ENCODE measurements at places on chromosomes 12 and 14.

DNA sequence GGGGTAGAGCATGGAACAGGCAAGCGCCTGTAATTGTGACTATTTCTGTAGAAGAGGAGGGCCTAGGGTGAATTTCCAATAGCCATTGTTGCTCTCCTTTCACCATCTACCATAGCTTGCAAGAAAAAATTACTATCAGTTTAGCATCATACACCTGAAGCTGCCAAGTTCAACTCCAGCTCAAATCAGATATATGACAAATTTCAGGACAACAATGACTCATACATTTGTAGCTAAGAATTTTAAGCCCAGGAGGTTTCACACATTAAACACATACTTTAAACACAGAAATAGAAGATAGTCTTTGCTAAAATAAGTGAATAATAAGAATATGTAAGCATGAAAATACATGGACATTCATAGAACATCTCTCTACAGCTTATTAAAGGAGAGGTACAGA lies 17.6 kb upstream of the G2E3 start:
- DNase-seq, result no peak

- no peak for DNase-seq
These were observed 21.8 kb downstream of the SENP1 start for GRCh38 chr12:48084066-48084465.

DNA sequence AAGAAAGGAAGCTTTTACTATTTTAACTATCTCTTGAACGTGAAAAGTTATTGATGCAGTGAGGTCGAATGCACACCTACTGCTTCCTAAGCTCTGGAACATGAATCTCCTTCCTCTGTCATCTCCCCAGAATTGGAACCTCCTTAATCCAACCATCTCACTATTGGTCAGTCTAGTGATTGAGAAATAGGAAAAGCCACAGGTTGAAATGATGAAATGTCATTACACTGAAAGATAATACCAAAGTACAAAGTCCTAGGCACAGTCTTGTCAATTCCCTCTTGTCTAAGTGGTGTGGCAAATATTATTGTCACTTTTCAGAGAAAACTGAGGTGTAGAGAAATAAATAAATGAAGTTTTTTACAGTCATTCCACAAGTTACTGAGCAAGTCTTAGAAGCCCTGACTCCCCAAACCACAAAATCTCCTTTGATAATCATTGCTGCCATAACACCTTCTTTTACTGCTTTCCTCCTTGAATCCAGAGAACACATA lies 19.5 kb upstream of the HIGD1C start:
- DNase-seq, result no peak

DNA sequence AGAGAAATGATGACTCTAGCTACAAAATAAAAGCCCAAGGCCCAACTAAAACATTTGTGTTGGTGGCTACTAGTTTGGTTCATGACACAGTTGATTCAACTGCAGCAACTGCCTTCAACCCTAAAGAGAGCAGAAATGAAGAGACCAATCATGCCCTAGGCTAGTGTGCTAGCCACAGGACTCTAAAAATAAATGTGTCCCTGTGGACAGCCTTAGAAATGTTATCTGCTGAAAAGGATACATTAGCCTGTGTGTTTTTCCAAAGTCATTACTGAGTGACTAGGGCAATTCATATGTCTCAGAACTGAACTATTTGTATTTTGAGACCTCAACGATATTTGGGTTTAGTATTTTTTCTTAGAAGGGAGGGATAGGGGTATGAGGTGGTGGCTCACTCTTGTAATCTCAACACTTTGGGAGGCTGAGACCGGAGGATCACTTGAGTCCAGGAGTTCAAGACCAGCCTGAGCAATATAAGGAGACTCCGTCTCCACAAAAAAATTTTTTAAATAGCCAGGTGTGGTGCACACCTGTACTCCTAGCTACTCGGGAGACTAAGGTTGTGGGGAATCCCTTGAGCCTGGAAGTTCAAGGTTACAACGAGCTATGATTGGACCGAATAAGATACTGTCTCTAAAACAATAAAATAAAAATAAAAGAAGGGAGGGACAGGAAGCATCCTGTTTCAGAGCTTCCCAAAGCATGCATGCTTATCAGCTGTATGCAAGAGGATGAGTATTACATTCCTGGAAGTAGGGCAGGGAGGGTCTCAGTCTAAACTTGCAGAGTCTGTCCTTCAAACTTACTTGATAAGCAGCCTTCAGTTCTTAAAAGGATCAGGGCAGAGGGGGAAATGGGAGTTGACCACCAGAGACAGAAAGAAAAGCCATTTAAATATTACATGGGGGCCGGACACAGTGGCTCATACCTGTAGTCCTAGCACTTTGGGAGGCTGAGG lies 29.6 kb upstream of the NAP1L1 start:
- DNase-seq, result no peak

- DNase-seq, result no peak
These were observed 37.1 kb downstream of the TMEM30B start for GRCh38 chr14:61244009-61244408.

- DNase-seq, result no peak
These were observed 60.3 kb upstream of the GALNT9 start for GRCh38 chr12:132389526-132390286.

GRCh38 chr12:12663644-12664294 lies 32.2 kb downstream of the GPR19 start:
- DNase-seq, result no peak

- DNase-seq, result no peak
These were observed 196.1 kb upstream of the ALG10B start for GRCh38 chr12:38120438-38120837.

DNA sequence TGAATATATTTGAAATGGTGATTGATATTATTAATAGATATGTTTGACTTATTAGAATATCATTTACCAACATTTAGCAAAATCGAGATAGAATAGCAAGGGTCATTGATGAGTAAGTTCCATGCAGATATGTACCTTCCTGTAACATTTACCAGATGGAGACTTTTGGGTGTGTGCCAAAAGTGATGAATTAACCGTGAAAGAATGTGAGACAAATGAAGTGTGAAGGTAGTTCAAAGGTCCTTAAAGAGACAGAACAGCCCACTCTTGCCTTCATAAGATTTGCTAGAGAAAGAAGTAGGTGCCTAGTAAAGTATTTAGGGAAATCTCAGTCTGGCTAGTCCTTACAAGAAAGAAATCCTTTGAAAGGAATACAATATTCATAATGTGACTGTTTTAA lies 45.5 kb downstream of the FGD4 start:
- DNase-seq, result no peak

DNA sequence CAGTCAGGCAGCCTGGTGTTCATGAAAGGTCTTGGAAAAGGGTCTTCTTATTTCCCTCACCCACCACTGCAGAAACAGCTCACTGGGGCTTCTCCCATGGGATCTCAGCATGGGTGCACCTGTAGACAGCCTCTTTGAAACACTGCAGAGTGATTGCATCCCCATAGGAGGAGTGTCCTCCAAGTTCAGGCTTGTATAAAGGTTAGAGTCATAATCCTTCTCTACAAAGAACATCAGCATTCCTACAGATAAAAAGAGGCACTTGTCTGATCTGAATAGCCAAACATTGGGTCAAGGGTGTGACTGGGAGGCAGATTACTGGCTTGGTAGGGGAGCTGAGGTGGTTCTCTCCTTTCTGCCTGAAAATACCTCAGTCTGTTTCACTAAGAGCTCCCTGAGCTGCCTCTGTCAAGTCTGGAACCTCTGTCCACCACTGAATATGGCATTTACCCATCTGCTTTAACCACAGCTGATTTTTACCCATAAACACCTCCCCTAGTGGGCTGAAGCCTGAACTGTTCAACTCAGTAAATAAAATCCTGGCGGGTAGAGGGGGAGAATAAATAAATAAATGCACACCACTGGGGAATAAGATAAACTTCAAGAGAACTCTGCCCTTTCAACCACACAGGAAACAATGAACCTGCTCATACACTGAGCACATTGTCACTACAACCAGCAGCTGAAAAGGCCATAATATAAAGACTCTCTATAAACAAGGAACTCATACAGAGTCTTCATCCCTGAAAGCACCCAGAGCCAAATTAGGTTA lies 120.7 kb upstream of the SCAF11 start:
- no peak for DNase-seq

DNA sequence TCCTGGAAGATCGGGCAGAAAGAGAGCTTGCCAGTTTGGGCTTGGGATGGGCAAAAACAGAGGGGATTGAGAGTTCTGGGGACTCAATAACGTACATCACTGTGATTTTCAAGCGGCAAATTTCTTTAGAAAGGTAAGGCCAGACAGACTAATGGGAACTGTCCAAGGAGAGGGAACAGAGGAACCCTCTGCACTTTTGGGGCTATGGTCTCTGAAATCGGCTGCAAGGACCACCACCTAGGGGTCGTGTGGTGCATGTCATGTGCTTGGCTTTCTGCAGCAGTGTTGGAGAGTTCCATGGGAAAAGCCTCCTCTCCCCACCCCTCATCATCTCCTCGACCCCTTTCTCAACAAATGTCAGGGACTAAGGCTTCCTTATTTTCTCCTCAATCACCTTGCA lies 79.6 kb downstream of the PPM1A start:
- DNase-seq, result no peak

DNA sequence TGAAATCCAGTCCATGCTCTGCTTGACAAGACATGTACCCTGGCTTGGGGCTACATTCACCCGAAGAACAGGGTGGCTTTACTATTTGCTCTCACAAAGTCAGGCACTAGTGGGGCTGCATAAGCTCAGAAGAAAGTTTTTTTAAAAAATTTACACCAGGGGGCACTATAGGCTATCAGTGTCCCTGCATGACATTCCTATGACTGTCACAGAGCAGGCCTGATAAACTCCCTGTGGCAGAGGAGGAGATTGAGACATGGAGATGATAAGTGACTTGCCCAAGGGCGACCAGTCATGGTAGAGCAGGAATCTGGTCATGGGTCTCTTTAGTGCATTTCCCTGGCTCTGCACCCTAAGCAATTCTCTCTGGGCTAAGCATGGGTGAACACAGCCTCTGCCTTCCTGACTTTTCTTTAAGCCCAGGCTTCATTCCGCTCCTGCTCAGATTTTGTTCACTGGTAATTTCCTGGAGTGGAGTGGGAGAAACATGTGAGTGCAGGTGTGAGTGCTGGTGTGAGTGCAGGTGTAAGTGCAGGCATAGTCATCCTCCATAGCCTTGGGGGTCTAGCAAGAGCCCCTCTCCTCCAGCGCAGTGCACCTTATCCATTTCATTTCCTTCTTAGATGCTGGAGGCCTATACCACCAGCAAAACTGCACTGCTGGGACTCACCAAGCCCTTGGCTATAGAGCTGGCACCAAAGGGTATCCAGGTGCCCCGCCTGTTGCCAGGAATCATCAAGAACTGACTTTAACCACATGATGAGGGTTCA lies 91.6 kb downstream of the DHRS2 start:
- DNase-seq, result no peak

DNA sequence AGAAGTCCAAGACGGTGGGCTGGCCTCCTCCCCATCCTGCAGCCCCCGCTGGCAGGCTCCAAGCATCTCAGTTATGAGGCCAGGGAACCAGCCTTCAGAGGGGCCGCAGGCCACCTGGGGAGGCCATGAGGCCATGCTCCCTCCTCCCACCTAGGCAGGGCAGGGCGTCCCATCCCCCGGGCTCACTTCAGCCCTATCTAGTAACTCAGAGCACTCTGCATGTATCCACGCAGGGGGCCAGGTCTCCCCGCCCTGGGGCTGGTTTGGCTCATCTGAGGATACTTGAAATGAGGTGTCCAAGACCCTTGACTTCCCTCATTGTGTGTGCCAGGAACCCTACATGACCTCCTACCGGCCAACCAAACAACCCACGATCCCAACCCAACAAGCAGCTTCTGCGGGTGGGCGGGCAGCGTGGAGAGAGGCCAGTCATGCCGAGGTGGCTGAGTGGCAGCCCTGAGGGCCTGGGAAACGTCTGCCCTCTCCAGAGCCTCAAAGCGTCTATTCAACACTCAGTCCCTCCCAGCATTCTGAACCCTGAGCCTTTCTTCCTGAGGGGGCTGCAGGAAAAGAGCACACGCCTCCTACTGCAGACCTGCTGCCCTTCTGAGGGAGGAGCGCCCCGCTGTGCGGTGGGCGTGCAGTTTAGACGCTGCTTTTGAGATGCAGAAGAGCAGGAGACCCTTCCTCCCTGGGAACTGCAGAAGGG lies 16.8 kb downstream of the ISCA2 start:
- no peak for DNase-seq

- DNase-seq, result no peak
These were observed 154.8 kb downstream of the TMX1 start for GRCh38 chr14:51394804-51395203.

DNA sequence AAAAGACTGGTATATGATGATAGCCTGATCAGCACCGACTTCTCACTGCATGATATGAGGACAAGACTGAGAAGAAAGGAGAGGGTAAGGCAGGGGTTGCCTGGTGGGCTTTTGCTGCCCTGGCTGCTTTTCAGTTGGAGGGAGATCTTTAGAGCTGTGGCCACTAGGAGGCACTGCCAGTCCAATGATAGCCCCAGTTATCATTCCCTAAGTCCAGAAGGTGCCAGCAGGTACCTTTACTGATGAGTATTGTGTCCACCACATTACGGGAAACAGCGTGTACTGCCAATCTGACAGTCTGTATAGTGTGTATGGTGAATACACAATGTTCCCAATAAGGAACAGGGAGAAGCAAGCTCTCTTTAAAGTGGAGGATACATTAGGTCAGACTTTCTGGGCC lies 55.8 kb upstream of the CCDC175 start:
- DNase-seq, result no peak

DNA sequence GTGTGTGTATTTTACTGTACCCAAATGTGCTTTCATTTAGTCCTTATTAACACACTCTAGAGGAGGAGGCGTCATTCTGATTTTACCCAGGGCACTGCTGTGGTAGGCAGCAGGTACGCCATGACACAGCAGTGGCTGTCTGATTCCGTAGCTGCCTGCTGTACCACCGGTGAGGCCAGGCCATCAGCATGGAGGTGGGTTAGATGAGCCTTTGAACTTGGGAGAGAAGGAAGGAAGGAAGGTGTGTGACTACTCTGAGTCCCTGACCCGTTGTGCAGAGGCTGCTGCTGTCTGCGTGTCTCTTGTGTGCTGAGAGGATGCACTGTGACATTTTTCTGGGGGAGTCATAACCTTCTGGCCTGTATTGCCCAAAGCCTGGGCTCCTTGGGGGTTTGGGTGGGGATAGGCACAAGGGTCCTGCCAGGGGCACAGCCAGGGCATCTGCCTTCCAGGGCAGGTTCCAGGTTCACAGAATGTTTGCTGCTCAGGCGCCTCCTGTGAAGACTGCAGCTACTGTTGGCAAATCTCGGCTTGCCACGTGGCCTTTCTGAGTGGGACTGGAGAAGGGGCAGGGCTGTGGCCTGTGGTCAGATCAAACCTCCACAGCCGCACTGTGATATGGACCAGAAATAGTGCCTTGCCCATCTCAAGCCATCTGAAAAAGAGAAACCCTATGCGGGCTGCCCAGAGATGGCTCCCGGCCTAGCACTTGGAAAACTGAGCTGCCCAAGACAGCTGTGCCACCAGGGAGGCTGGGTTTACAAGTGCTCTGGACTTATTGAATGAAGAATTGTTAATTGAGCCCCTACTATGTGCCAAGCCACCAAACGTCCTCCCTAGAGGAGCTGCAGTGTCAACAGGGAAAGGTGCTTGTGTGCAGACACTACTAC lies 47.1 kb downstream of the MLXIP start:
- no peak for DNase-seq

All from T1000 (cell line).